ENCODE measurements at places on chromosomes 2 and 18. TPM values are rescaled to one million over a fixed set of nuclear protein-coding genes. Genes with fewer than 3 reads are reported as not detected.

DNA sequence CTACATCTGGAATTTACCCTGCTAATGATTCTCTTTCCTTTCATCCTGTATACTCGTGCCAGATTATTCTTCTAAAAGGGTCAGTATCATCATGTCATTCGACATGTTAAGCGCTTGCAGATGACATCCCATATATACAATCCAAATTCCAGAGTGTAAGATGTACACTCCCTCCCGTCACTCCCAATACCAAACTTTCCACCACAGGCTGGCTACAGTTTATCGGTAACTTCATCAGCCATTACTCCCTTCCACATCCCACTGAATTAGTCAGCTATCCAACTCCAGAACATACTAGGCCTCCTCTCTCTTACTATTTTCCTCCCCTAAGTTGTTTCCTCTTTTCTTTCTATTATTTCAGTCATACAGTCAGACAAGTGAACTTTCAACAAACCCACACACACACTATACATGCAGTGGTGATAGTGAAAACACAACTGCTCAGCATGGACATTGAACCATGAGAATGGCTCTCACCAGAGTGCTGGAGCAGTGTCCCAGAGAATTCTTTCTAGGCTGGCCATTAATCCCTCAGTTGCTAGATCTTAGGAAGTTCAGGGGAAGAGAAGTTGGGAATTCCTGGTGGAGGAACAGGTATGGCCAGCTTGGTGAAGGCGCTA lies 10.6 kb upstream of the NMI start:
- no peak for DNase-seq
- no peaks in the 10 kb centered on the region for H3K27me3 ChIP-seq
- no peaks in the 10 kb centered on the region for H3K4me1 ChIP-seq
- no peak overlapping the region for H3K4me3 ChIP-seq
- no peak overlapping the region for H3K27ac ChIP-seq
- H3K36me3 ChIP-seq: no peaks in the 10 kb centered on the region

The MAB21L4 gene
- 69.0 TPM for total RNA-seq

DNA sequence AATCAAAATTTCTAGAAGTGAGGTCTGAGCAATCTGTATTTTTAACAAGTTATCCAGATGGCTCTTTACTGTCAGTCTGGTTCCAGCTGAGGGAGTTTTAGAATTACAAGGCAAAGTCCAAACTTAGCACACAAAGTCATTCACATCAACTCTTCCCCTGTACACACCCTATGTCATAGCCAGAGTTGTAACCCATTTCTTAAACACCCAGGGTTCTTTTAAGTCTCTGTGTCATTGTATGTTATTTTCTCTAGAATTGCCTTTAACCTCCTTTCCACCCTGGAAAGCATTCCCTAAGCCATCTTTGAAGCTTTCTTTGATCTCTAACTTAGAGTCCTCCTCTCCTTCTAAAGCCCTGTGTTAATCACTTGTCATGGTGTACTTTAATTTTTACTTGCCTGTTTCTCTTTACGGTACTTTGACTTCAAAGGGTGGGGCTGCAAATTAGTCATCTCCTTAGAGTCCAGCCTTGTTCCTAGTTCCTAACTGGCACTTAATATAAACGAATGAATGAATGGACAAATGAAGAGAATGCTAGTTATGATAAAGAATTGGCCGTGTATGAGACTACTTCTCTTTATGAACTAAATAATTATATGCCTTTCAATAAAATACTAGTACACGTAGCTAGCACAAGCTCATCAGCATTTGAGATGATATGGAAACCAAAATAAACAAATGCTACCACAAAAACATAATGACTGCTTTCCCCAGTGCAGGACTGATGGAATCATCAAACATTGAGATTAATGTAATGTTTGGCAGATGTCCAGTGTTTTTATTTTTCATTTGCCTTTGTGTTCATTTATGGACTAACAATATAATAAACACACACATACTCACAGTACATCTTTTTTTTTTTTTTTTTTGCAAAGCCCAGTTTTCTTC lies 11.9 kb upstream of the ACTR3 start:
- no peaks in the 10 kb centered on the region for H3K27me3 ChIP-seq
- peaks cover 14% of the 10 kb centered on the region for H3K4me1 ChIP-seq
- H3K36me3 ChIP-seq: no peaks in the 10 kb centered on the region

DNA sequence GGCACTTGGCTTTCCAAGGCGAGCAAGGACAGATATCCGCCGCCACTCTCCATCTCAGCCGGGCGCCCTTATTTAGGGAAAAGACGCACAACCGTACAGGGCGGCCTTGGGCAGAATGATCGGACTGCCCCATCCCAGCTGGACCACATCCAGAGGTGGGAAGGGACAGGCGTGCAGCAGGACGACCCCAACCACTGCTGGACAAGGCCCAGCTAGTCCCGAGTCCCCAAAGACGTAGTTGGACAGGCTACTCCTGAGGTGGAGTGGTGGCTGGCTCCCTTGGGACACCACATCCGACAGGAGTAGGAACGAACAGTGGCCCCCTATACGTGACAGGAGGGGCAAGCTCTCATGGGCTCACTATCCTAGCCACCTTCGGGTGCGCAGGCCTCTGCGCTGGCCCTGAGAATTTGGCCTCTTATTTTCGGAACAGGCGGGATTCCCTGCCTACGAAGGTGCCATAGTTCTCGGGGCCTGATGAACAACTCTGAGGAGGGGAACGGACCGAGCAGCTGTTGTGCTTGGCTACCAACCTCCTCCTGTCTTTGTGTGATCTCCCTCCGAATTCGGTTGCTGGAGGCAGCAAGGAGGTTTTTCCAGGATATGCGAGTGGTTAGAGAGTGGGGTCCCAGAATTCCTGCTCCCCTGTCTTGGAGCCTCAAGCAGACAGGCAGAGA lies 2.3 kb downstream of the FEV start:
- no peak overlapping the region for H3K4me3 ChIP-seq
- peaks cover 50% of the 10 kb centered on the region for H3K4me1 ChIP-seq
- H3K27ac ChIP-seq: no peak overlapping the region
